ENCODE measurements at places on chromosomes 6 and 20. TPM values are rescaled to one million over a fixed set of nuclear protein-coding genes. Genes with fewer than 3 reads are reported as not detected.

GRCh38 chr20:38809942-38810341 is 4.4 kb downstream of the PPP1R16B start:
- no peaks in the 10 kb centered on the region for H3K36me3 ChIP-seq
- H3K4me3 ChIP-seq = no peak overlapping the region
- peaks cover 42% of the 10 kb centered on the region for H3K27me3 ChIP-seq
- H3K27ac ChIP-seq = no peak overlapping the region
- H3K4me1 ChIP-seq = peaks cover 7% of the 10 kb centered on the region

The SLC17A1 gene
- not detected for total RNA-seq

DNA sequence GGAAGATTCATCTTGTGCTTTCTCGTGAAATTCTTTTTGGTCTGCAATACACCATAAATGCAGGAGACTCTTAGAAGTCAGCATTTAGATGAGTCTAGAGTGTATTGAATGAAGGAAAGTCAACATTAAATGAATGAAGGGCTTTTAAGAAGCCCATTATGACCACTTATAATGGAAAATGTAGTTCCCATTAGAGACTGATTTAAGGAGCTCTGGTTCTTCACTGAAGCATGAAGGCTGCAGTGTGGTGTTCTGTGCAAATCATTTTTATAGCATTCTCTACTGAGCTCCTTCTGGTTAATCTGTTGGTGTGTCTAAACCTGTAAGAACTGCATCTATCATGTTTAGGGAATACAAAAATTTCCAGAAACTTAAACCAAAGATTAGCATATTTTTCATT is 19.7 kb downstream of the NCOA7 start:
- no peak overlapping the region for H3K4me3 ChIP-seq
- peaks cover 25% of the 10 kb centered on the region for H3K4me1 ChIP-seq

The KCNQ5 gene
- total RNA-seq = 0.43 TPM

- no peak overlapping the region for H3K4me3 ChIP-seq
- no peaks in the 10 kb centered on the region for H3K27me3 ChIP-seq
- no peak overlapping the region for H3K27ac ChIP-seq
- no peaks in the 10 kb centered on the region for H3K4me1 ChIP-seq
- DNase-seq = no peak
Observed at GRCh38 chr6:35642471-35643161, 46.1 kb downstream of the FKBP5 start.

- no peak overlapping the region for H3K27ac ChIP-seq
- H3K4me3 ChIP-seq = no peak overlapping the region
- H3K36me3 ChIP-seq = no peaks in the 10 kb centered on the region
- peaks cover 31% of the 10 kb centered on the region for H3K4me1 ChIP-seq
- DNase-seq = no peak
Observed at GRCh38 chr6:3384241-3385143, 72.4 kb downstream of the SLC22A23 start.

GRCh38 chr6:134593887-134594286 is 276.0 kb upstream of the SGK1 start:
- H3K4me1 ChIP-seq = peaks cover 7% of the 10 kb centered on the region
- H3K36me3 ChIP-seq = no peaks in the 10 kb centered on the region
- H3K27ac ChIP-seq = no peak overlapping the region

The ZNF318 gene
- total RNA-seq = 9.8 TPM

GRCh38 chr6:16723826-16724225 is 37.4 kb downstream of the ATXN1 start:
- H3K4me3 ChIP-seq = no peak overlapping the region
- peaks cover 61% of the 10 kb centered on the region for H3K4me1 ChIP-seq
- H3K27me3 ChIP-seq = no peaks in the 10 kb centered on the region

GRCh38 chr6:166949528-166950442 is 6.6 kb downstream of the RNASET2 start:
- no peak for DNase-seq
- no peaks in the 10 kb centered on the region for H3K36me3 ChIP-seq
- H3K27ac ChIP-seq = no peak overlapping the region
- no peak overlapping the region for H3K4me3 ChIP-seq

The ADAM33 gene
- total RNA-seq = 3.0 TPM

The FAM83C gene
- not detected for total RNA-seq

DNA sequence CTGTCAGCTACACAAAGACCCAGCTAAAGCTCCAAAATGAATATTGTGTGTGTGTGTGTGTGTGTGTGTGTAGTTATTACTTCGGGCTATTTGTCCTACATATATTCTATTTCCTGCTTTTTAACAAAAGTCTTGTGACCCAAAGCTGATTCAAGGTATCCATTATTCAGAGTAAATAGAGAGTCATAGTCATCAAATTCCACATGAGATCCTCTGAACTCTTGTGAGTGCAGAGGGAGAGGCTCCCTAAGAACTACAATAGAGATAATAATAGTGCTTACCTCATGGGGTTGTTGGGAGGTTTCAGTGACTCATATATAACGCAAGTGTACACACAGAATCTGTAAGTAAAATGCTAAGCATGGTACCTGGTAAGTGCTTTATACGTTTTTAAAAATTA is 95.6 kb upstream of the SHLD1 start:
- no peaks in the 10 kb centered on the region for H3K36me3 ChIP-seq
- no peak overlapping the region for H3K4me3 ChIP-seq
- H3K4me1 ChIP-seq = peaks cover 23% of the 10 kb centered on the region
- peak; percentile 94 for DNase-seq
- peak overlapping the region; percentile 92 for H3K27ac ChIP-seq

The GJA1 gene
- 433 TPM for total RNA-seq

GRCh38 chr20:20386192-20386591 is 18.3 kb downstream of the INSM1 start:
- DNase-seq = no peak
- no peaks in the 10 kb centered on the region for H3K4me1 ChIP-seq
- no peaks in the 10 kb centered on the region for H3K27me3 ChIP-seq
- no peak overlapping the region for H3K27ac ChIP-seq

DNA sequence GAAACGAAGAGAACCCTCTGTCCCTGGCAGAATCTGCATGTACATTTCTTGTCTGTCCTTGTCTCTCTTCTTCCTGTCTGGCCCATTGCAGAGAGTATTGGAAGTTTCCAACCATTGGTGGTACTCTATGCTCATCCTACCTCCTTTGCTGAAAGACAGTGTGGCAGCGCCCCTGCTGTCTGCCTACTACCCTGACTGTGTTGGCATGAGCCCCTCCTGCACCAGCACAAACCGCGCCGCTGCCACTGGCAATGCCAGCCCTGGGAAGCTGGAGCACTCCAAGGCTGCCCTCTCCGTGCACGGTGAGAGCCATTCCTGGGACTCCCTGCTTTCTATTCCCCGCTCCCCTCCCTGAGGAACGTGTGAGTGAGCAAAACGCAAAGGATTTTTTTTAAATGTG is 32.5 kb downstream of the KDM1B start:
- no peak overlapping the region for H3K27ac ChIP-seq
- no peaks in the 10 kb centered on the region for H3K36me3 ChIP-seq
- H3K4me1 ChIP-seq = no peaks in the 10 kb centered on the region
- H3K27me3 ChIP-seq = no peaks in the 10 kb centered on the region
- DNase-seq = no peak

The TGM2 gene
- total RNA-seq = 98.9 TPM

DNA sequence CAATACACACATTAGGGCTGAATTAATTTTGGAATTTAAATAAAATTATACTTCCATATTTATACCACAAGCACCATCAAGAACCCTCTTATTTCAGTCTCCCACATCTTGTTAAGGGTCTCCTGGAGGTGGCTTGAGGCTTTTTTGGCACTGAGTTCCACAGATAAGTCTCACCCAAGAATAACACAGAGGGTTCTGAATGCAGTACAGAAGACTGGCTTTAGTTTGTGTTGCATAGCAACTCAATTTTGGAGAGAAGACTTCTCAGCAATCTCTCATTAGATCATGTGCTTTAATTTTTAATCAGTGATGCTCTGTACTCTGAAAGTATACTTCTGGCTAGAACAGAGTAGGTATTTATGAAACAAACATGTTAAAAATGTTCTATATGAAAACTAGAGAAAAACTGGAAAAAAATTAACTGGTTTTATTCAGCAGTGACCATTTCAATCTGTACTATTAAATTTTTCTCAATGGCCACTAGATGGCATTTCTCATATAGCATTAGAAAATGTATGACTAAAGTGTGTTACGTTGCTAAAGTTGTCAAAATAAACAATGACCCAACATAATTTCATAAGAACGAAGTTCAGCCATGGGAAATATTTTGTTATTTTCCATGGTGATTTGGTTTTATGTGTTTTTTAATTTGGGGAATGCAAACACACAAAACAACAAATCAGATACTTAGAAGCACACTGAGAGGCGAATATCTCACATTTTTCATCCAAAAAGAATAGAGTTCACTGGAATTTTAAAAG is 32.7 kb upstream of the MAP7 start:
- peaks cover 16% of the 10 kb centered on the region for H3K4me1 ChIP-seq
- H3K27ac ChIP-seq = peak overlapping the region; percentile 74
- peak; percentile 72 for DNase-seq
- peaks cover 7% of the 10 kb centered on the region for H3K36me3 ChIP-seq
- no peaks in the 10 kb centered on the region for H3K27me3 ChIP-seq

DNA sequence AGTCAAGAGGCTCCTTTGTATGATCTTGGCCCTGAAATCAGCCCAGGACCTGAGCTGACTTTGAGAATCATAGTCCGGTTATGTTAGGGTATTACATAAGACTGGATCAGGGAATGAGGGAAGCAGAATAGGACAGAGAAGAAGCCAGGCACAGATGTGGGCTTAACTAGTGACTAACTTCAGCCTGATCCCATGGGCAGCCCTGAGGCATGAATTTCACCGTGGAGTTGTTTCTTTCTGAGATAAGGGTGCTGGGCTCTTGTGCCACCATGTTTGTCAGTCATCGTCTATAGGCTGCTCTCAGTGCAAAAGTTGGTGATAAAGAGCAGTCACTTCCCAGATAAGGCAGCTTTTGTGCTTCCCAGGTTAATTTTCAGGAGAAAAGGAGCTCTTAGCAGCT is 544.7 kb upstream of the SPTLC3 start:
- no peak overlapping the region for H3K4me3 ChIP-seq
- no peaks in the 10 kb centered on the region for H3K4me1 ChIP-seq
- no peaks in the 10 kb centered on the region for H3K36me3 ChIP-seq
- no peaks in the 10 kb centered on the region for H3K27me3 ChIP-seq
- DNase-seq = no peak

The PRPH2 gene
- total RNA-seq = not detected

DNA sequence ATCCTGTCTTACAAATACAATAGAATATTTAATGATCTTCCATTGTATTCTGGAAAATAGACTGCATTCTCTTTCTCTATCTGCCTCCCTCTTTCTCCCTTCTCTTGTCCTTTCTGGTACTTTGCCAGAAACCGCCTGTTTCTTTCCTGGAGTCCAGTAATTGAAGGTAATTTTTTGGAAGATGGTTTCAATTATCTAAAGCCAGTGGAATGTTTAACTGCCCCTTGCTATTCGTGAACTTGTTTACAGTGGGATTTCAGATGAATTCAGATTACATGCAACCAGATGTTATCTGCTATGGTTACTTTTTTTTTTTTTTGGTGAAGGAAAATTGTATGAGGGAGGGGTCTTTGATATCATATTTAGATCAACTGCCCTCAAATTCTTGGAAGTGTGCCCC is 655.5 kb upstream of the FLRT3 start:
- no peaks in the 10 kb centered on the region for H3K27me3 ChIP-seq
- H3K36me3 ChIP-seq = no peaks in the 10 kb centered on the region
- H3K27ac ChIP-seq = no peak overlapping the region
- H3K4me3 ChIP-seq = no peak overlapping the region

DNA sequence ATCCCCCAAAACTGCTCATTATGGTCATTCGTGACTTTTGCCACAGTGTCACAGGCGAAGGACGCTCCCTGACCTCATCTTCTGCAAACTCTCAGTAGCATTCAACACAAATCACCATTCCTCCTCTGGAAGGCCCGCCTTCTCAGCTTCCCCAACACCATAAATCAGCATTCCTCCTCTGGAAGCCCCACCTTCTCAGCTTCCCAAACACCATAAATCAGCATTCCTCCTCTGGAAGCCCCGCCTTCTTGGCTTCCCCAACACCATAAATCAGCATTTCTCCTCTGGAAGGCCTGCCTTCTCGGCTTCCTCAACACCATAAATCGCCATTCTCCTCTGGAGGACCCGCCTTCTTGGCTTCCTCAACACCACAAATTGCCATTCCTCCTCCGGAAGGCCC is 288.0 kb upstream of the AGPAT4 start:
- DNase-seq = no peak
- H3K27ac ChIP-seq = no peak overlapping the region
- no peaks in the 10 kb centered on the region for H3K27me3 ChIP-seq

DNA sequence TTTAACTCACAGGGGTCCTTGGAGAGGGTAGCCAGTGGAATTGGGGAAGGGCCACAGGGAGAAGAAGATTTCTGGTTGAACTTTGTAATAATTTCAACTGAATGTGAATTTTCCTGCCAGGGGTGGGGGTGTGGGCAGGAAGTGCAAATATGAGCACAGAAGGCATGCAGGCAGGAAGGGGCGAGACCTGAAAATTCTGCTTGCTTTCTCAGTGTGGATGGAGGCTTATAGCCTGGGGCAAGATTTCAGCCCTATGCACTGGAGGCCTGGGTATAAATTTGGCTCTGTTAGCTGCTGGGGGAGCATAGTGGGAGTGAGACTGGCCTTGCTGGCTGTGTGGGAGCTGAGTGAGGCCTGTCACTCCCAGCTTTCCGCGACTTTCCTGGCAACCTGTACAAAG is 54.4 kb downstream of the PERP start:
- no peaks in the 10 kb centered on the region for H3K36me3 ChIP-seq
- H3K27ac ChIP-seq = no peak overlapping the region
- DNase-seq = no peak
- no peaks in the 10 kb centered on the region for H3K27me3 ChIP-seq

DNA sequence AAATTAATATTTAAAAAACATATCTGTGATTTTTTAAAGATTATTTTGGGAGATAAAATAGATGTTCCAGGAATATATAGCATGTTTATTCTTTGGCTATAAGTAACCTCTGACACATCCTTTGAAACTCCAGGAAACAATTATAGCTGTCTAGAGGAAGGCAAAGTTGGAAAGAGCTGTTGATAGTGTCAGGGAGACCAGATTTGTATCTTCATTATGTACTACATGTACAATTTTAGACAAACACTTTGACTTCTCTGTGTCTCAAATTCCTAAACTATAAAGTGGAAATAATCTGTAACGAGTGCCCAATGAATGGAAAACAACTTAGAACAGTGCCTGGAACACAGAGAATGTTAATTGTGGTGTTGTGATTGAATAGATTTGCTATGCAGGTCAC is 25.6 kb upstream of the ADGRG6 start:
- no peak overlapping the region for H3K27ac ChIP-seq
- no peaks in the 10 kb centered on the region for H3K27me3 ChIP-seq
- no peak for DNase-seq
- H3K4me1 ChIP-seq = no peaks in the 10 kb centered on the region
- H3K4me3 ChIP-seq = no peak overlapping the region

- peaks cover 2% of the 10 kb centered on the region for H3K27me3 ChIP-seq
- DNase-seq = no peak
- no peaks in the 10 kb centered on the region for H3K4me1 ChIP-seq
- no peak overlapping the region for H3K4me3 ChIP-seq
- H3K27ac ChIP-seq = no peak overlapping the region
- no peaks in the 10 kb centered on the region for H3K36me3 ChIP-seq
Observed at GRCh38 chr20:23291575-23292240, 58.9 kb upstream of the NXT1 start.

- no peak overlapping the region for H3K4me3 ChIP-seq
- no peak overlapping the region for H3K27ac ChIP-seq
- peak; percentile 81 for DNase-seq
- no peaks in the 10 kb centered on the region for H3K36me3 ChIP-seq
- no peaks in the 10 kb centered on the region for H3K27me3 ChIP-seq
Observed at GRCh38 chr6:42038811-42039408, 11.4 kb upstream of the TAF8 start.

The MEI4 gene
- total RNA-seq = 0.54 TPM

The OPN5 gene
- not detected for total RNA-seq

The HTR1E gene
- total RNA-seq = not detected

GRCh38 chr6:139151425-139152087 is 16.7 kb downstream of the HECA start:
- H3K4me3 ChIP-seq = no peak overlapping the region
- no peaks in the 10 kb centered on the region for H3K36me3 ChIP-seq
- DNase-seq = no peak
- H3K27ac ChIP-seq = no peak overlapping the region
